ENCODE measurements at places on chromosomes 3 and 15.

GRCh38 chr15:79981831-79982455, 10.9 kb upstream of the BCL2A1 start:
- no peak for DNase-seq

GRCh38 chr15:80526556-80527340, 122.6 kb downstream of the ARNT2 start:
- DNase-seq: no peak

DNA sequence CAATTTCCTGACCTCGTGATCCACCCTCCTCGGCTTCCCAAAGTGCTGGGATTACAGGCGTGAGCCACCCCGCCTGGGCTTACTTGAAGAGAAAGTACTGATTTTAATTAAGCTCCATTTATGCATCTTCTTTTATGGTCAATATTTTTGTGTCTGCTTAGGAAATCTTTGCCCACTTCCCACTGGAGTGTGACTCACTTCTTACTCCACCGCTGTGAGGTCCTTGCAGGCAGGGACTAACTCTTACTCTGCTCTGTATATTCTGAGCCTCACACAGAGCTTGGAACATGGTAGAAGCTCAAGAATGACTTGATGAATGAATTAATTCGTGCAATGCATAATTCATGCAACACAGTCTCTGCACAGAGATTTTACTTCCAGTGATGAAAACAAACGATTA, 2.9 kb upstream of the TM4SF19 start:
- no peak for DNase-seq

DNA sequence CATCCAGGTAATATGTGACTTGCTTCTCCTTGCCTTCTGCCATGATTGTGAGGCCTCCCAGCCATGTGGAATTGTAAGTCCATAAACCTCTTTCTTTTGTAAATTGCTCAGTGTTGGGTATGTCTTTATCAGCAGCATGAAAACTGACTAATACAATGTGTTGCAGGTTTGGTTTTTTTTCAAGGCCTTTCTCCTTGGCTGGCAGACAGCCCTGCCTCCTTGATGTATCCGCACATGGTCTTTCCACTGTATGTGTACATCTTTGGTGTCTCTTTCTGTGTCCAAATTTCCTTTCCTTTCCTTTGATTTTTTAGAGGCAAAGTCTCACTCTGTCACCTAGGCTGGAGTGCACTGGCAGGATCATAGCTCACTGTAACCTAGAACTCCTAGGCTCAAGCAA, 260.1 kb downstream of the TUSC7 start:
- DNase-seq: no peak

- DNase-seq: no peak
These were observed 1066.5 kb downstream of the PLOD2 start for GRCh38 chr3:145094355-145094941.

GRCh38 chr3:62051506-62051905, 321.8 kb downstream of the FEZF2 start:
- DNase-seq: no peak

- no peak for DNase-seq
These were observed 70.8 kb downstream of the RAP2B start for GRCh38 chr3:153232851-153233271.

DNA sequence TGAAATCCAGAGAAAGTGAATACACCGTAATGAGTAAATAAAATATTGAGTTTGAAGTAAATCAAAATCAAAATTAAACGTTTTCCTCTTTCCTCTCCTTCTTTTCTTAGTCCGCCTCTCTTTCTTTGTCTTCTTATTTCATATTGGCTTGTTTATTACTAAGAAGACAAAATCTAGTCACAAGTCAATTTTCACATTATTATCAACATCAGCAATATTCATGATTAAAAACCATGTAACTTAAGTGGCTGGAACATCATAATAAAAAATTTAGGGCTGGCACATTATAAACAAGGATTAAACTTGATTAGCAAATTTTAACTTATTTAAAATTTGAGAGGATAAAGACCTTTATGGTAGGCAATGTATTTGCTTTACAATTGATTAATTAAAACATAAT, 61.4 kb downstream of the BCHE start:
- no peak for DNase-seq

- DNase-seq: no peak
These were observed 61.5 kb upstream of the GOLIM4 start for GRCh38 chr3:168157099-168157700.

DNA sequence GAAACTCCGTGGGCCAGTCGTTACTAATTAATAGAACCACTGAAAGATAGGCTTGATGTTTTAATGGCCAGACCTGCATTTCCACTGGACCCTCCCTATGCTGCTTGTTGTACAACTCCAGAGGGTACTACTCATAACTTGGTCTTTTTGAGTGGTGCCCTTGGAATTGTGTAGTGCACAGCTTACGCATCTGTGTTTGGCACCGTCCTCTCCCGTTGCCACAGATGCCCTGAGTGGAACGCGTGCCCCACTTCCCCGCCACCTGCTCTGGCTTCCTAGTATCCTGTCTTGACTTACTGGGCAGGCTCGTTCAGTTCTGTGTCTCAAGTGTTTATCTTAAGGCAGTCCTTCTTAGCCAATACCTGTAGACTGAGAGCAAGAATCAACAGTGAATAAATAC, 78.7 kb downstream of the USP13 start:
- no peak for DNase-seq

- no peak for DNase-seq
These were observed 12.5 kb downstream of the ST3GAL6 start for GRCh38 chr3:98775459-98776139.

- DNase-seq: no peak
These were observed 121.7 kb upstream of the SPRED1 start for GRCh38 chr15:38130740-38131498.

DNA sequence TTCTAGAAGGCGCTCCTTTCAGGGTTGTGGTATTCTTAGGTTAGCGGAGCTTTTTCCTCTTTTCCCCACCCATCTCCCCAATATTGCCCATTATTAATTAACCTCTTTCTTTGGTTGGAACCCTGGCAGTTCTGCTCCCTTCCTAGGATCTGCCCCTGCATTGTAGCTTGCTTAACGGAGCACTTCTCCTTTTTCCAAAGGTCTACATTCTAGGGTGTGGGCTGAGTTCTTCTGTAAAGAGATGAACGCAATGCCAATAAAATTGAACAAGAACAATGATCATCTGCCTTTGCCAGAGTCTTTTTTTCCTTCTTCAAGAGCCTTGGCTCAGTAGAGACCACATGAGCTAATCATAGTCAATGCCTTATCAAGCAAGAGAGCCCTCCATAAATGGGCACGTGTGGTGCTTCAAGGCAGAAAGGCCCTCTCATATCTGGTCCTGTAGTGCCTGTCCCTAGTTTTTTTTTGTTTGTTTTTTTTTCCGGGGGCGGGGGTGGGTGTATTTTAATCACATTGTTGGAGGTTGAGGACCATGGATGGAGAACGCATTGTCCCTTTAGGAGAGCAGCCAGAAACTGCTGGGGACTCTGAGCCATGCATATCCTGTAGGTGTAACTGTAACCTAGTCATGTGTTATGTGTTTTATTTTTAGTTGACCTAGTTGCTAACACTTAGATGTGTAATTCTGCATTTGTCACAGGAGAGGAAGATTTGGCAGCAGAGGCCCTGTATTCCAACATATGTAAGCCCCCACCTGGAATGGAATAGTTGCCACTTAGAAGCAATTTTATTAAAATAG, 64.7 kb upstream of the ACAD9 start:
- DNase-seq: no peak

DNA sequence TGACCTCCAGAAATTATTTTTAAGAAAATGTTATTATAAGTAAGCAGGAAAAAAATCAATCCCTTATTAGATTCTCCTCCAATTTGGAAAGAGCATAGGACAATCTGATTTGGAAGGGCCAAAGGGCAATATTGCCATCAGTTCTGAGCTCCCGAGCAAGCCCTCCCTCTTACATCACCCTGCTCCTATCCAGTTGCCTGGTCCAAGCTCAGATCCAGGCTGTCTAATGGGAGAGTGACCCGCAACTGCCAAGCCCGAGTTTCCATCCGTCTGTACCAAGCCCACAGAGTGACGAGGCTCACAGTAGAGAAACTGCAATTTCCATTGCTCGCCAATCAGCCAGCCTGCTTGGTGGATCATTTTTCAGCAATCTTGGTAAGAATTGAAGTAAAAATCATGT, 187.7 kb downstream of the MEX3B start:
- DNase-seq: no peak

GRCh38 chr3:164351131-164351530, 727.2 kb downstream of the SI start:
- DNase-seq: no peak

DNA sequence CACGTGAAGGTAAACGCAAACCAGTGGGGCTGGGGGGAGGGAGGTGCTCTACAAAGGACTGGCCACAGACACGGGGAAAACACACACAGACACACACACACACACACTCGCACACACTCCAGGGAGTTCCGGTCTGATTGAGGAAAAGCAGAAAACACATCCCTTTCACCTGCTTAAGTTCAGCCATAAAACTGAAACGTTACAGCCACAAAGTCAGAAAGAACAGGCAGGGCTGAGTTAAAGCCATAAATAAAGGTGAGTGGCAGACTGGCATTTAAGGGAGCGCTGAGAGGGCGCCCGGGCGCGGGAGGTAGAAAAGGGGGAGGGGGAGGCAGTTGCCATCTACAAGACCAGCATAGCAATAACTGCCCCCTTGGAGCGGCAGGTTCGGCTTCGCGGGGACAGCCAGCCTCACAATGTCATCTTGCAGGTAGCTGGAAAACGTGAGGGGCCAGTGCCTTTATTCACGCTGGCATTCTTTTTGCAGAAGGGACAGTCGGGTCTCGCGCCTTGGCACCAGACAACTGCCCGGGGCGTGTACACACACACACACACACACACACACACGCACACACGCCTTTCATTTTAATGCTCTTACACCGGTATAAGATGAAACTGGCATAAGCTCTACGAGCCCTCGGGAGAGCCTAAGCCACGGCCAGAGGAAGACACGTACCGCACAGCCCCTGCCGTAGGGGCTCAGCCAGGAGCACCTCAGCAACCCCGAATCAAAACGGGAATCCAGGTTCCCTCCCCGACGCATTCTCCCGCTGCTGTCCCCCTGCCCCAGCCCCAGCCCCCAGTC, 866 bp downstream of the TNIK start:
- peak; percentile 18 for DNase-seq

GRCh38 chr3:62109534-62109933, 263.8 kb downstream of the FEZF2 start:
- no peak for DNase-seq

DNA sequence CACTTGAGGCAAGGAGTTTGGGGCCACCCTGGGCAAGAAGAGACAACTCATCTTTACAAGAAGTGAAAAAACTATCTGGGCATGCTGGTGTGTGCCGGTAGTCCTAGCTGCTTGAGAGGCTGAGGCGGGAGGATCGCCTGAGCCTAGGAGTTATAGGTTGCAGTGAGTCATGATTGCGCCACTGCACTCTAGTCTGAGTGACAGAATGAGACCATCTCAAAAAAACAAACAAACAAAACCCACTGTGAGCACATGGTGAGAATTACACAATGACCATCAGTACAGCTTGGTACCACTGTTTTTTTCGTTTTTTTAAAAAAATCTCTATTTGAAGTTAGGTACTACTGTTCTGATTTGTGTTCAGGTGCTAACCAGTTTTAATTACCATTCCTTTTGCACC, 13.6 kb downstream of the VPS39 start:
- no peak for DNase-seq

All from stimulated activated CD8-positive, alpha-beta memory T cell treated with anti-CD3 and anti-CD28 coated beads, Interleukin-7, amount 100 ng/mL, for 1 hour (primary cell).